KG1 (cell line): ENCODE measurements at places on chromosomes 13 and 19.
A peak's percentile ranks its signal among the peaks of the same experiment; 100 is the strongest.

- no peak for DNase-seq
Observed at GRCh38 chr13:87093399-87093798, 577.8 kb upstream of the SLITRK5 start.

- DNase-seq, result no peak
Observed at GRCh38 chr19:13334801-13335481, 171.3 kb downstream of the CACNA1A start.

GRCh38 chr13:102642029-102642428 lies 45.2 kb downstream of the TPP2 start:
- DNase-seq, result no peak

GRCh38 chr13:18943721-18944391 lies 237.8 kb downstream of the TUBA3C start:
- no peak for DNase-seq

DNA sequence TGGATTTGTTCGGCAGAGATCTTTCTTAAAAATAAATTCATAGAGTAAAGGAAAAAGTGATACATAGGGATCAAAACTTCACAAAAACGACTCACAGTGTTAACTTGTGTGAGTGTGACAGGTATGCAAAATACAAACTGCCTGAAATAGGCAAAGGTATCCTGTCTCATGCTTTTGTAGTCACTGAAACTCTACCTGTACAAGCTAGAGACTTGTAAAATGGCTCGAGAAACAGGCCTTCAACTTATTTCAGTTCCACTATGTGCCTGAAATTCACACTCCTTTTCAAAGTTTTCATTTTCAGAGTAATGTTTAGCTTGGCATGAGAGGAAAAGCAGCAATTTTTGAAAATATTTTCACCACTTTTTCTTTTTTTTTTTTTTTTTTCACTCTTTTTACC lies 290.4 kb downstream of the DIAPH3 start:
- no peak for DNase-seq

GRCh38 chr19:42872608-42873007 lies 6.9 kb downstream of the PSG1 start:
- DNase-seq, result no peak

DNA sequence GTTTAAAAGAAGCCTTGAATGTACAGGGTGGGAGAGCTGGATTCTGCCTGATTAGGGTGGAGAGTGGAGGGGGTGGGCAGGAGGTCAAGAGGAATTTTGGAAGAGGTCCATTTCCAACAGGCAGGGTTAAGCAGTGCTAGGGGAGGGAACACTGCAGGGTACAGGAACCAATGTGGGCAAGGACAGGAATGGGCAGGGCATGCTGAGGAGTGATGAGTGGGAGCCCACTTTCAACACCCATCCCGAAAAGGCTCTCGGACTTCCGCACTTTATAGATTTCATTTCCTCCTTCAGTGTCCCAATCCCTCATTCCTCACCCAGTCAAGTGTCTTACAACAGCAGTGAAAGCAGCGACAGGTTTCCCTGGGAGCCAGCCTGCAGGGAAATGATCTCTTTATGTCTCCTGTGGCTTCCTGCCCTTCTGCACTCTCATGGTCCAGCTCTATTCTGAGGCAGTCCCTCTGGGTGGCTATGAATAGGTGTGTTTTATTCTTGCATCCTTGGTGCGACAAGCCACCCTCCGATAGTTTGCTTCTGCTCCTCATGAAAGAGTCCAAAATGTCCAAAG lies 50.5 kb upstream of the ZNF507 start:
- DNase-seq, result no peak

DNA sequence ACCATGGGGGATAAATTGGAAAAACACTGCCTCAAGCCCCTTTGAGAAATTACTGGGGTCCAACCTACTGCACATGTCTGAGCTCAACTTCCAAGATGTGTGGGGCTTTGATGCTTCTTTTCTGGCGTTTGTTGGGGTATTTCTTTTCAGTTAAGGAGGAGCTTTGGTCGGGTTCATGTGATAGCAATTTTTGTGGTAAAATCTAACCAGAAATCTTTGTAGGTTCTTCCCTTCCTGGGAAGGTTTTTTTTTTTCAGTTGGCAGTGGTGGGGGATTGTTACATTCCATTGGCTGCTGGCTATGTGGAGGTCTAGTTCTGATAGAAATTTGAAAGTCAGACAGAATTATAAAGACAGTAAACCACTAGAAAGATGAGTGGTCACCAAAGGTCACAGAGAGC lies 327.8 kb downstream of the ATP8A2 start:
- DNase-seq, result no peak

GRCh38 chr13:109644069-109644750 lies 142.2 kb downstream of the IRS2 start:
- DNase-seq, result no peak

GRCh38 chr19:9407827-9408226 lies 27.5 kb downstream of the ZNF266 start:
- no peak for DNase-seq

GRCh38 chr13:25585000-25585399 lies 213.2 kb downstream of the ATP8A2 start:
- no peak for DNase-seq

GRCh38 chr13:36344886-36345437 lies 1.2 kb downstream of the SPART start:
- peak; percentile 75 for DNase-seq

GRCh38 chr19:38268539-38268938 lies 4.2 kb downstream of the SPINT2 start:
- DNase-seq, result no peak

DNA sequence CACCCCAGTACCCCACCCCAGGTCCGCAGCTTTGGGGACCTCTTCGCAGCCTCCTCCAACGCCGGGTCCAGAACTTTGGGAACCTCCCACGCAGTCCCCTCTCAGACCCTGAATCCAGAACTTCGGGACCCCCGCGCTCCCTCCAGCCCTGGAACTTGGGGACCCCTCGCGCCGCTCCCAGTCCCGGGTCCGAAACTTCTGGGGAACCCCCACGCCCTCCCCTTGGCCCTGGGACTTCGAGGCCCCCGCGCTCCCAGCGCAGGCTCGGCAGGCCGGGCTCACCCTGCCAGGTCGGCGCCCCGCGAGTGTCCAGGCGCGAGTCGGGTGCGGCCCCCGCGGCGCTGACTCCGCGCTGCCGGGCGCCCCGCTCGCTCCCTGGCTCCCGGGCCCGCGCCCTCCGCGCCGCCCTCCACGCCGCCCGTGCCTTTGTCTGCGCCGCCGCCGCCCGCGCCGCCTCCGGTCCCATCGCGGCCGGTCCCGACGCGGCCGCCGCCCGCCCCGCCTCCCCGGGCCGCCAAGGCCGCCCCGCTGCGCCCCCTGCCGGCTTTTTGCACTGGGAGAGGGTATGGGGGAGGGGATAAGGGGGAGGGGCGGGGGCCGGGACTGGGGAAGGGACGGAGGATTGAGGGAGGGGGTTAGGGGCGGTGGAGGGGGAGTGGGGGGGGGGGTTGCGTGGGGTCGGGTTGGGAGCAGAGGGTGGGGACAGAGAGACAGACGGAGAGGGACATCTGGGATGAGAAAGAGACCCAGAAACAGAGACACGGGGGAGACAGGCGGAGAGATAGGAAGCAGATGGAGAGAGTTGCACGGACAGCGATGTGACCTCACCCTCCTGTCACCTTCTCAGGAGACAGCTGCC lies at the start of gene HOMER3:
TSS of gene HOMER3 (minus strand) at position 449 of the 859 bp plus-strand sequence. CDS start 2,235 bp downstream, outside the sequence.
- DNase-seq, result no peak

DNA sequence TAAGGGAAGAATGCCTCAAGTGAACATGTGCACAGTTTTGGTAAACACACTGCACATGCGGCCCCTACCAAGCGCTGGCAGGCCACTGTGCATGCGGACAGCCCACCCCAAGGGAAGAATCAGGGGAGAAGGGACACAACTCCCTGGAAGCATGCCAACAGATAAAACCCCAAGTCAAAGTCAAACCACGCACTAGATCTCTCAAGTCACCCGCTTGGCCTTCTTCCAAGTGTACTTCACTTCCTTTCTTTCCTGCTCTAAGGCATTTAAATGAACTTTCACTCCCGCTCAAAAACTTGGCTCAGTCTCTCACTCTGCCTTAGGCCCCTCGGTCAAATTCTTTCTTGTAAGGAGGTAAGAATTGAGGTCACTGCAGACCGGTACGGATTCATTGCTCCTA lies 4.6 kb upstream of the RFXAP start:
- DNase-seq, result no peak

- no peak for DNase-seq
Observed at GRCh38 chr13:30675717-30676116, 58.0 kb downstream of the USPL1 start.

GRCh38 chr13:99093997-99094396 lies 106.7 kb upstream of the UBAC2 start:
- DNase-seq, result no peak

DNA sequence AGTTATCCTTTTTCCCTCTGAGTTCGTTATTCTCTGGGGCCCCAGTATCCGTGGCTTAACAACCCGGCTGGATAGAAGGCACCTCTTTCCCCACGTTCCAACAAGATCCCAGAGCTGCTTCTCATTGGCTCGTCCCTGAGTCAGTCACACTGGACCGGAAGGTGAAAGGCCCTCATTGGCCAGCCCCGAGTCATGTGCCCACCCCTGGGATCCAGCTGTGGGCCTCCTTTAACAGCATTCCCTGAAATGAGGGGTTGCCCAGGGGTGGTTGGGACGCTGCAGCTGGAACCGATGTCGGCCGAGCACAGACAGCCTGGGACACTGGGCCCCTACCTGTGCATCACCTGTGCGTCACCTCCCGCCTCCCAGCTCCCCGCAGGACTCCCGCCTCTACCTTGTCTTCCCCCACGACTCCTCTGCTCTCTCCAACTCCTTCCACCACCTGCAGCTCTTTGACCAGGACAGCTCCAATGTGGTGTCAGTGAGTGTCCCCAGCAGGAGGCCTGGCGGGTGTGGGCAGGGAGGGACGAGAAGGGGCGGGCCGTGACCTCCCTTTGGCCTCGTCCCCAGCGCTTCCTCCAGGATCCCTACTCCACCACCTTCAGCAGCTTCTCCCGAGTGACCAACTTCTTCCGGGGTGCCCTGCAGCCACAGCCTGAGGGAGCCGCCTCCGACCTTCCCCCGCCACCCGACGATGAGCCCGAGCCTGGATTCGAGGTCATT lies 4.3 kb downstream of the TBC1D17 start:
- no peak for DNase-seq

- DNase-seq, result no peak
Observed at GRCh38 chr13:93262729-93263345, 36.2 kb downstream of the GPC6 start.

DNA sequence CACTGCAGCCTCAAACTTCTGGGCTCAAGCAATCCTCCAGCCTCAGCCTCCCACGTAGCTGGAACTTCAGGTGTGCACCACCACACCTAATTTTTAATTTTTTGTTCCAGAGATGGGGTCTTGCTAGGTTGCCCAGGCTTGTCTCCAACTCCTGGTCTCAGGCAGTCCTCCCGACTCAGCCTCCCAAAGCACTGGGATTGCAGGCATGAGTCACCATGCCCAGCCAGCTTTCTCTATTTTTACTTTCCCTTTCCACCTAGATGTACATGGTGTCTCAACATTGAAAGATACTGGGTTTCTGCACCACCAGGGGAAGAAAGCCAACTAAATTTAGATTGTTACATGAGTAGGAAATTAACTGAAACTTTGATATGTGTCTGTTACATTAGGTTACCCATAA lies 13.8 kb upstream of the ZNF846 start:
- no peak for DNase-seq

GRCh38 chr13:42569576-42570344 lies 4.2 kb upstream of the TNFSF11 start:
- DNase-seq, result no peak

- DNase-seq, result no peak
Observed at GRCh38 chr19:7013678-7014077, 7.6 kb downstream of the MBD3L2B start.

- DNase-seq, result no peak
Observed at GRCh38 chr13:111511219-111511732, 190.8 kb downstream of the TEX29 start.

DNA sequence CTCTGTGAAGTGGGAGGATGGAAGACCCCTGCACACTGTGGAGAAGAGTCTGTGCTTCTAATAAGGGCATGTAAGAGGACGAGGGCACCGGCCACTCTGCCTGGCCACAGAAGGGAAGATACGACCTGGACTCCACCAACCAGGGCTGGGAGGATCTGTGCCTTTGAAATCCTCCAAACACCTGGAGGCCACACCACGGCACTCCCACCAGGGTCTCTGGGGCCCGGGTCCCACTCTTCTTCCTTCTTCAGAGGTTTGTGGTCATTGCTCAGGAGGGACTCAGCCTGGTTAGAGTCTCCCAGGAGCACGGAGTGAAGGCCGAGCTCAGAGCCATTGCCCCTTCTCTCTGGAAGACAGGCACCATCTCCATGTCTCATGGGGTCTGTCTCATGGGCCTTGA lies 42.0 kb downstream of the RAB20 start:
- DNase-seq, result no peak

DNA sequence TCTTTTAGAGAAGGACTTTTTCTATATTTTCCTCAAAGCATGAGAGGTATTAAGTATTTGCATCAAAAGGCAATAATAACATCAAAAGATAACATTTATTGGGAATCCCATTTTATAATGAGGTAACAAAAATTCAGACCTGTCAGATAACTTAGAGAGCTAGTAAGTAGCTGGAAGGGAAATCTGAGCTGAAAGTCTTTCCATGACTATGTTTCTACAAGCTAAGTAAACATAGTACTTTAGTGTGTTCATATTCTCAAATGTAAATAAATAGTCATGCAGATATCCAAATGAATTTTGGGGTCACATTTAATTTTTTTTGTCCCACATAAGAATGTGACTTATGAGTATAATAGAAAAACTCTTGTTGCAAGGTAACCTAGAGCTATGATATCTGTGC lies 87.3 kb upstream of the FBXL3 start:
- DNase-seq, result no peak

DNA sequence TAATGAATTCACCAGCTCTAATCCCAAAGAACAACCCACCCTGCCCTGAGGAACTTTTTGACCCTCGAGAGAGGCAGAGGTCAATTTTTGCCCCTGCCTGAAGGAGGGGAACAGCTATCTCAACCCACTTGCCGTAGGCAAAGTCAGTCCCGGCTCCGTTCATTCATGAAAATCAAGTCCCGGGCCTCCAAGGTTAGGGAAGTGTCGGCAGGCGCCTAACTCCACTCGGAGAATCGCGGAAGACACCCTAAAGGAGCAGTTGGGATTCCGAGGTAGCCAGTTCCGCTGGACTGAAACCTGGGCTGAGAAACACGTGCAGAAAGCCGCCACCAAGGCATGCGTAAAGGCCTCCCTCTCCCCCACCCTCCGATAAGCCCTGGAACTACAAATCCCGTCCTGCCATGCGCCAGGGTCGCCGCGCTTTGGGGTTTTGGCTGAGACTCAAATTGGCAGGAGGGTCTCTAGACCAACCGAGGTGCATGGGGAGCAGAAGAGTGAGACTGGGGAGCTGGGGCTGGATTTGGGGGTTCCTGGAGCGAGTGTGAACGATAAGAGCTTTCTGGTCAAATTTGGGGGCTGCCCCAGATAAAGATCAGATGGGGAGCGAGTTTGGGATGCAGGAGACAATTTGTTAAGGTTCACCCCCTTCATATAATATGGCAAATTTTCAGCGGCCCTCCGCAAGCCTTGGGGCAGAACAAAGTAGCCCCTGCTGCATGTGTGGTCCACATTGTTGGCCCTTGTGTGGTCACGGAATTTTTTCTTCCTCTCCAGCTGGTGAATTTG lies at the start of gene TNPO2:
TSS of gene TNPO2 (minus strand) at position 292 of the 786 bp plus-strand sequence. CDS start 2,955 bp downstream, outside the sequence.
- peak; percentile 48 for DNase-seq

- DNase-seq, result no peak
Observed at GRCh38 chr13:40615619-40616018, 50.8 kb downstream of the FOXO1 start.

GRCh38 chr13:114009590-114010400 lies 35.9 kb upstream of the C13orf46 start:
- no peak for DNase-seq
